Aorta (tissue), 5 donors: ENCODE measurements at places on chromosomes 12 and 14.

- no peak for DNase-seq
Measured at GRCh38 chr12:42910656-42911055, 321.1 kb upstream of the PRICKLE1 start.

GRCh38 chr14:65223636-65224035 lies 121.3 kb upstream of the MAX start:
- DNase-seq = no peak

GRCh38 chr12:64840949-64841717 lies 16.7 kb downstream of the TBC1D30 start:
- no peak for DNase-seq

DNA sequence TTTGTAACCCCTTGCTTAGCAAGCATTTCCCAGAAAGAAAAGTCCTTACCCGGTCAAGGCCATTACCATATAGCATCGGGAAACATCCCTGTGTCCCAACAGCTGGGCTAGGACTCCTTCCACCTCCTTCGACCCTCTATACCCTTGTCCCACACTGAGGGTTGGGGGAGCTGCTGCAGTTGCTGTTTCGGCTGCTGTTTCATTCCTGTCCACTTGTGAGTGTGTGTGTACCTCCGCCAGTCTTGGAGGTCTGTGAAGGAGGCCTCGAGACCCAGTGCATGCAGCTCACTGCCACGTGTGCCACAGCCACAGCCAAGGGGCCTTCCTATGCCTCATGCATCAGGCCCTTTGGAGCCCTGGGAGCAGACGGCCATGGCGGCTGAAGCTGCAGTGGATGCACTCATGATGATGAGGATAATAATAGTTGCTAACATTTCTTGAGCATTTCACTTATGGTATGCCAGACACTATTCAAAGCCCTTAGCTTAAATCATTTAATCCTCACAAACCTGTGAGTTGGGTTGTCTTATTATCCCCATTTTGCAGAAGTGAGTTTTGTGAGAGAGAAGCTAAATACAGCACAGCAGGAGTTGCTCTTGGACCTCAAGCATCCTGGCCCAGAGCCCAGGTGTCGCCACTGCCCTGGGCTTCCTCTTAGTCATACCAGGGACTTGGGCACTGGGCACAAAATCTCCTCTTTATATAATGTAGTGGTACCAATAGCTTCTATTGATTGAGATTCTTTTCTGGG lies 156.5 kb downstream of the PRKCH start:
- DNase-seq = peak; percentile 93

- DNase-seq = no peak
Measured at GRCh38 chr12:53481939-53482586, 17.2 kb downstream of the MAP3K12 start.

DNA sequence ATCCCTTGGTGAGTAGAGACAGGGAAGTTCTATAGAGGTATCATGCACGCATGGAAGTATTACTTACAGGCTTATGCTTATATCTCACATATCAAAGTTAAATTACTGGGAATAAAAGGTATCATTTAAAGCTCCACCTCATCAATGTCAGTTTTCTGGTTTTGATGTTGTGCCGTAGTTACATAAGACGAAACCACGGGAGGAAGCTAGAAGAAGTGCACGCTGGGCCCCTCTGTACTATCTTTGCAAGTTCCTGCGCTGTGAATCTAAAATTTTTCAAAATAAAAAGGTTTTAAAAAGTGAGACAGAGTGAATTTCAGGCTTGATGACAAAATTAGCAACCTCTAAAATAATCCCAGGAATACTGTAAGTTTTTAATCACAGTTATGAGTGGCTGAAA lies 198.1 kb downstream of the ANO2 start:
- no peak for DNase-seq

- DNase-seq = no peak
Measured at GRCh38 chr12:131239384-131240094, 285.8 kb downstream of the ADGRD1 start.

DNA sequence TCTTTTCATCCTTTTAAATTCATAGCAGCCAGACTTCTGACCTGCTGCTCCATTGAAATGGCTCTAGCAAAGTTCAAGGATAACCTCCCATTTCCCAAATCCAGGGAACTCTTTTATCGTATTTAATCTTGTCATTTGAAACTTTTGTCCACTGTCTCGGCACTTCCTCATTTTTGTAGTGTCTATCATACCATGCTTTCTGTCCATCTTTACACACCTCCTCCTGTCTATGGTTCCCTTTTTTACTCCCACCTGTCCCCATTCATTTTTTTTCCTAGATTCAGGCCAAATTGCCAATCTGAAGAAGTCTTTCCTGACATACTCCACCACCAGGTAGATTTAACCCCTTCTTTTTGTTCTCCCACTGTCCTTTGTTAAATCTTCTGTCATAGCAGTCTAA lies 31.0 kb downstream of the NFYB start:
- no peak for DNase-seq

GRCh38 chr12:63940310-63941005 lies 96.0 kb downstream of the SRGAP1 start:
- DNase-seq = no peak

DNA sequence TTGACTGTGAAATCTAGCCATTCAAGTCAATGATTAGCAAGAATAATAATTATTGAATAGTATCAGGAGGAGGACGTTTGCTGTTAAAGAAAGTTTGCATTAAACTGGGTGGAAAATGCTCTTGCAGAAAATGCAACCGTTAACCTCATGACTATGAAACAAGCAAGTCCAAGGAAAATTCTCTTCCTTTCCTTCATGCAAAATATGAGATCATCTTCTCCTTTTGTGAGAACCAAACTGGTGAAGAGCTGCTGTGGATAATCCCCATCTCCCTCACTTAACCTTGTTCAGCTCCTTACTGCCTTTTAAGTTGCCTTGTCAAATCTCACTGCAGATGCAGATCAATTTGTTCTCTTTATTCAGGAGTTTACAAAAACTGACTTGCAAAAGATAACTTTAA lies 142.5 kb downstream of the BCAT1 start:
- no peak for DNase-seq

GRCh38 chr14:72597252-72598233 lies 296.4 kb downstream of the DPF3 start:
- DNase-seq = no peak

DNA sequence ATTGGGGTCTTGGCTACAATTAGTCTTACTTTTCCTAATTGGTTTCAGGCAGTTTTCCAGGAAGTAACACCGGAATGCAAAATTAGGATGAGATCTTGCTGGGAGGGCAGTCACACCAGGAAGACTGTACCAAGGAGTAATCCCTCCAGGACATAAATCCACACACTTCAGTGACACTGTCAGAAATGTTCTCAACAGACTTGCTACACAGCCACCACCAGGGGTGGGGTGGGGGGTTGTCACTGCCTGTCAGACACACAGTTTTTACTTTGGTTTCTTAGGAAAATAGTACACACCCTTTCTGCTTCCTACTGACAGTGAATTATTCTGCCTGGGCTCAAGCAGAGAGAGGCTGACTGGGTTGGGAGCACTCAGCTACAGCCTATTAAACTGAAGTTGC lies 102.9 kb upstream of the CCDC196 start:
- no peak for DNase-seq

DNA sequence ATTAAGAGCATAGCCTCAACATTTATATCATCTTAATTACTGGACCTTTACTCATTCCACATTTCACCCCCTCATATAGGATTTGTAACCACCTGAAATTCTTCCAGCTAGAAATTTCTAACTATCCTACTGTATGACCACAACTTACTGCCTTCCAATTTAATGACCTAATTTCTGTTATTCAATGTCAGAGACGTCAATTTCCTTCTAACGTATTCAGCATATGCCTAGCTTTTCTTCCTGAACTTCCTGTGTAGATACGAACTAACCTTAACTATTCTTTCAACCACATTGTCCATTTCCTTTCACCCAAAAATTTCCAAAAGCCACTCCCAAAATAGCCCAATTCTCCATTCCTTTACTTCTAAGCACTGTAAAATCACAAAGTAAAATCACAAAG lies 108.0 kb downstream of the EEA1 start:
- DNase-seq = no peak

GRCh38 chr14:96614481-96614881 lies 112.3 kb downstream of the PAPOLA start:
- DNase-seq = no peak

DNA sequence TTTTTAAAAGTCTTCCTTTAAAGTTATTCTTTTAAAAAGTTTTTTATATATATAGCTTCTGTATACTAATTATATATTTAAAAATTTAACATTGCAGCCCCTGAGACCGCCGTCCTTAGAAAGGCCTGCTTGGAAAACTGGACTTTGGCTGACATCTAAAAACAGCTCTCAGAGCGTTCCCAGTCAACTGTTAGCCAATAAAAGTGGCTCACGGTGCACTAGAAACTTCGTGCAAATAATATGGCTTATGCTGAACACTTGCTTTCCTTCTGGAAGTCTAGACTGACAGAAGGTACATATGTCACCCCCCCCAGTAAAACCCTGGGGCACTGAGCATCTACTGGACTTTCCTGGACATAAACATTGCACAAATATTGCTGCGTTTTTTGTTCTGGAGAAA lies 115.0 kb downstream of the KIF21A start:
- DNase-seq = no peak

DNA sequence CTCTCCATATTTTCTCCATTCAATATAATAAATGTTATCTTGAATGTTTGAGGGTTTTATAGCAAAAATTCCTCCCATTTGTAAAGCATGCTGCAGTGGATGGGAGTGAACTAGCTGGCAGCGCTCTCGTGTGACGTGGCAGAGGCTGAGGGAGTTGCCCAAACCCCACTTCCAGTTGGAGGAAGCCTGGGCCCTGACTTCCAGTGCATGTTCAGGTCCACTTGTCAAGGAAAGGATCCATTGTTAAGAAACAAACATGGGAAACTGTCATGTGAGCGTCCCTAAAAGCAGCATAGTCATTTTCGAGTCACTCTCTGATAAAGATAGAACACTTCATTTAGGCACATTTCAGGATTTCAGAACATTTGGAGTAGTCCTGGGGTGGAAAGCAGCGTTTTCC lies 116.6 kb downstream of the SLC25A47 start:
- DNase-seq = no peak
